AG10803 (cell line): ENCODE measurements at places on chromosomes 3 and 15.

GRCh38 chr15:39663704-39664250, 82.9 kb downstream of the THBS1 start:
- DNase-seq, result peak; percentile 47

DNA sequence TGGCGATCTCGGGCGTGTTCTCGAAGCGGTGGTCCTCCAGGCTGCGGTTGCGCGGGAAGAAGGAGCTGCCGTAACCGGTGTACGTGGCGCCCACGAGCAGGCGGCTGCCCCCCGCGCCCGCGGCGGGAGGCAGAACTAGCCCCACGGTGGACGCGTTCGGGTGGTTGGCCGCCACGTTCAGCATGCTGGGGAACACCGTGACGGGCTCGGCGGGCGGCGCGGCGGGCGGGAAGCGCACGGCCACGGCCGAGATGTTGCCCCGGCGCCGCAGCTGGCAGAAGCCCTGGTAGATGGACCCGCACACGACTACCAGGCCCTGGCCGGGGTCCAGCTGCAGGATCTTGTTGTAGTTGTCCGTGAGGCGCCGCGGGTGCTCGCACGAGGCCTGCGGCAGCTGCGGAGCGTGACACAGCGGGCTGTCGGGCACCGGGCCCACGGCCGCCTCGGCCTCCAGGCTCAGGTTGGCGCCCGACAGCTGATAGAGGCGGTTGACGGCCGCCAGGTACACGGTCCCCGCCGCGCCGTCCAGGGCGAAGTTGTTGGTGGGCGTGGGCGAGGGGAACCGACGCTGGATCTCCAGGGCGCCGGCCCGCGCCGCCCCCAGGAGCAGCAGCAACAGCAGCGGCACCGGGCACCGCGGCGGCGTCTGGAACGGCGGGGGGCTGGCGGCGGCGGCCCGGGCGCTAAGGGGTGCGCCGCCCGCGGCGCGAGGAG, 397 bp downstream of the PLXND1 start:
- DNase-seq, result peak; percentile 53

GRCh38 chr15:38877471-38877870, 312.9 kb upstream of the RASGRP1 start:
- DNase-seq, result no peak

- peak; percentile 68 for DNase-seq
Observed at GRCh38 chr3:114213627-114214541, 23.5 kb downstream of the ZNF80 start.

GRCh38 chr3:13863382-13863952, 16.4 kb downstream of the WNT7A start:
- DNase-seq, result no peak

- peak; percentile 19 for DNase-seq
Observed at GRCh38 chr3:89372456-89372855, 265.0 kb downstream of the EPHA3 start.

GRCh38 chr3:13525827-13526625, 22.9 kb upstream of the FBLN2 start:
- DNase-seq, result peak; percentile 81

GRCh38 chr3:139642996-139643395, 34.8 kb downstream of the NMNAT3 start:
- no peak for DNase-seq

- peak; percentile 49 for DNase-seq
Observed at GRCh38 chr3:61914276-61914675, 352.9 kb downstream of the PTPRG start.

- no peak for DNase-seq
Observed at GRCh38 chr3:122342803-122343202, 17.8 kb downstream of the CSTA start.

DNA sequence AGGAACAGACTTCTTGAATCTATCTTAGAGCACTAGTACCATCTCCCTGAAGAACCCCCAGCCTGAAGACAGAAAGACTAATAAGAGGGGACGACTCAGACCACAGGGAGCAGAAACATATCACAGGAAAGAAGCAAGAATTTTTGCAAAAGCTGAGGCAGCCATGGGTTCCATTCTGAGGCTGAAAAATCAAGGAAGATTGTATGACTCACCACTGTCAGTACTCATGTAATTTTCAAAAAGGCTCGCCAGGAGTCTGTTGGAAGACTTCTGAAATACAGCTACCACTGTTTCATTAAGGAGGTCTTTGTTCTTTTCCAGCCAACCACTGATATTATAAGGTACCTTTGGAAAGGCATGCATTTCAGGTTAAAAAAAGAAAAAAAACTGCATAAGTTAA, 47.5 kb downstream of the MYH15 start:
- DNase-seq, result peak; percentile 34

DNA sequence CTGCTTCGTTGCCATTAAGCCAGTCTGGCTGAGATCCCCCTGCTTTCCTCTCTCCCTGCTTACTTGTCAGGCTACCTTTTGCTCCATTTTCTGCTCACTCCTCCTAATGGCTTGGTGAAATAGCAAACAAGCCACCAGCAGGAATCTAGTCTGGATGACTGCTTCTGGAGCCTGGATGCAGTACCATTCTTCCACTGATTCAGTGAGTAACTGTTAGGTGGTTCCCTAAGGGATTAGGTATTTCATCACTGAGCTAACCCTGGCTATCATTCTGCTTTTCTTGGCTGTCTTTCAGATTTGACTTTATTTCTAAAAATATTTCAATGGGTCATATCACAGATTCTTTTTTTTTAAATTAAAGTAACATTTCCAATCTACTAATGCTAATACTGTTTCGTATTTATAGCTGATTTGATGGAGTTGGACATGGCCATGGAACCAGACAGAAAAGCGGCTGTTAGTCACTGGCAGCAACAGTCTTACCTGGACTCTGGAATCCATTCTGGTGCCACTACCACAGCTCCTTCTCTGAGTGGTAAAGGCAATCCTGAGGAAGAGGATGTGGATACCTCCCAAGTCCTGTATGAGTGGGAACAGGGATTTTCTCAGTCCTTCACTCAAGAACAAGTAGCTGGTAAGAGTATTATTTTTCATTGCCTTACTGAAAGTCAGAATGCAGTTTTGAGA, 25.0 kb downstream of the CTNNB1 start:
- peak; percentile 88 for DNase-seq

DNA sequence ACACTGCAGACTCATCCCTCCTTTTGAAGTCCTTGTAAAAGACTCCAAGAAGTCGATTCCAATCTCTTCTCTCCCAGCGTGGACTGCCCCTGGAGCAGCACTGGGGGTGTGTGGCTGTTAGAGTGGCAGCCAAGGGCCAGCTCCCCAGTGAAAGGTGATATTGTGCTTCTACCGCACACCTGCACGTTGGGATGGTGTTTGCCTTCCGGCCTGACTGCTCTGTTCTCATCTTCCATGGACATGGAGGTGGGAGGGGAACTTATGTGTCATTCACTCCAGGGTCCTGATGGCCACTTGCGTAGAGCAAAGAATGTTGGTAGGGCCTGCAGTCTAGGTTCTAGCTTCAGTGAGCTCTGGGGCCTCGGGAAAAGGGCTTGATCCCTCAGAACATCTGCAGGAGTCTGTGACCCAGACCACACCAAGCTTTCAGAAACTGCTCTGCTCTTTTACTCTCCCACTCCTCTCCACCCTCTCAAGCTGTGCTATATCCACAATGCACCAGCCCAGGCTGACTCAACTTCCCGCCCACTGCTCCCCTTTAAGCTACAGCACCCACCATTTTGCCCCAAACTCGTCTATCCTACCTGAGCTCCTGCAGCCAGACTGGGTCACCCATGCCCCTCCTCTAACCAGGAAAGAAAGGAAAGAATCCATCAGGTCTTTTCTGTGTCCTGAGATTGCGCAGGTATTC, 31.3 kb downstream of the LIPC start:
- DNase-seq, result no peak

- DNase-seq, result no peak
Observed at GRCh38 chr15:90037961-90038631, 37.0 kb downstream of the ZNF710 start.

- no peak for DNase-seq
Observed at GRCh38 chr3:89165636-89166263, 58.3 kb downstream of the EPHA3 start.

GRCh38 chr3:67620869-67621268, 33.5 kb downstream of the SUCLG2 start:
- DNase-seq, result no peak

GRCh38 chr15:90463381-90463780, 66.3 kb upstream of the CRTC3 start:
- peak; percentile 82 for DNase-seq

GRCh38 chr3:23611737-23612295, 193.9 kb upstream of the UBE2E1 start:
- DNase-seq, result peak; percentile 64

GRCh38 chr3:88032245-88032644, 26.6 kb downstream of the CGGBP1 start:
- DNase-seq, result peak; percentile 12

GRCh38 chr15:67124111-67124510, 58.7 kb downstream of the SMAD3 start:
- DNase-seq, result no peak

DNA sequence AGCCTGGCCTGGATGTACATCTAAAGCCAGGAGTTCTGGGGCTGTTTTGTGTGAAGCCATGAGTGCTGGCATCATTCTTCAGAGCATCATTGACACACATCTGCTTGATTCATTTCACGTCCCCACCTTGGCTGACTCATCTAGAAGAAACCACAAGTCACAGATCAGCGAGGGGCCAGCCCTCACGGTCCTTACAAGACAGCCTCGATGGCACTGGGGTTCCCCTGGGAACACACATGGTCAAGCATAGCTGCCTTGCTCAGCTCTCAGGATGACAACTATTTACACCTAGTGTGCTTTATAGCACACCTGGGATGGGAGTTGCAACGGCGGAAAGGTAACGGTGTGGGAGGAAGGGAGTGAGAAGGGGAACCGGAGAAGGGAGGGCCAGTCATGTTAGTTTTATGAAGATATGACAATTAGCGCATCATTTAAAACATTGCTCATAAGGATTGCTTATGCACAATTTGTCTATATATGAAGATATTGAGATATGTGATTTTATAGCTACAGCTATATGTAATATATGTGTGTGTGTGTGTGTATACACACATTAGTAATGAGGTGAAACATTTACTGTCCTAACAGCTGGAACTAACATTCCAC, 227.1 kb downstream of the RPLP1 start:
- DNase-seq, result no peak

- DNase-seq, result no peak
Observed at GRCh38 chr3:140494970-140495369, 182.9 kb upstream of the TRIM42 start.

DNA sequence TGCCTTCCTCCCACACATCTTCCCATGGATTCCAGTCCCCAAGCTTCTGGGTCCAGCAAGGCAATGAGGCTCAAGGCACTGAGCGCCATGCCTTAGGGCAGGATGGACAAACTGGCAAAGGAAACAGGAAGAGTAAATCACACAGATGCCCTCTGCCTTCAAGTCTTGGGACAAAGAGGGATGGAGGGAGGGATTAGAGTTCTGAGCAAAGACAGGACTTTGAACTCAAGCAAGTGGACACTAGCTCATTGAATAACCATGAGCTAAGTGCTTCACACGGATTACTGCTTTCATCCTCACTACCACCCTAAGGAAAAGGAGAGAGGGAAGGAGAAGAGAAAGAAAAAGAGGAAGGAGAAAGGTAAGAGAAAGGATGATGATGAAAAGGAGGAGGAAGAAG, 7.6 kb upstream of the THBS1 start:
- no peak for DNase-seq

DNA sequence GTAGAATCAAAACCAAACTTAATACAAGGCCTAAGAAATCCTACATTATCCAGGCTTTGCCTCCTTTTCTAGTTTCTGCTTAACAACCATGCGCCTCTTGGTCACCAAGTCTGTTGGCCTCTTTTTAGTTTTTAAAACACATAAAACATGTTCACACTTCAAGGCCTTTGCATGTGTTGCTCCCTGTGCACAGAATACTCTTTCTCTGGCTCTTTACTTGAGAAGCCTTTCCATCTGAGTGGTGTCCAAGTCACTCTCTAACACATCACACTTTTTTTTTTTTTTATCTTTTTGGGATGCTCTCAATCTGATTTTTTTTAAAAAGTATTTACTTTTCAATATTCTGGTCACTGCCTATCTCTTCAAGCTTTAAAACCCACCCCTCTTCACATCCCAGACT, 14.9 kb downstream of the GAP43 start:
- no peak for DNase-seq

- peak; percentile 46 for DNase-seq
Observed at GRCh38 chr15:52558196-52558595, 10.6 kb downstream of the ARPP19 start.

- DNase-seq, result peak; percentile 60
Observed at GRCh38 chr3:118817748-118818165, 216.9 kb downstream of the IGSF11 start.
